ENCODE measurements at places on chromosomes 11 and 22.
A peak's percentile ranks its signal among the peaks of the same experiment; 100 is the strongest.

- DNase-seq, result peak; percentile 19
Measured at GRCh38 chr22:20080776-20081654, 974 bp downstream of the DGCR8 start.

DNA sequence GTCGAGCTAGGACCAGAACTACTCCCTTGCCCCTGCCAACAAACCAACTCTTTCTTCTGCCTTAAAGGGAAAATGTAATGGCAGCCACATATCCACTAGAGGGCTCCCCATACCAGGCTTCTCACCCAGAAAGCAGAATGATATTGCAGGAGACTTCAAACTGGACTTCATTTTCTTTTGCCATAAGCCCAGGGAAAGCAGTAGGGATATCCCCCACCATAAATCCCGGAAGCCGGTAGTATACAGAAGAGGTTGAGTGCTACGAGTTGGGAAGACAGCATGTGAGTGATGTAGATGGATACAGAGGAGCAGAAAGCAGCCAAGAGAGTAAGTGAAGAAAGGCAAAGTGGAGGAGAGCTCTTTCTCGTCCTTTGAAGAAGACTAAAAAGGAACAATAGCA is 12.1 kb downstream of the PLAAT5 start:
- DNase-seq, result peak; percentile 67

DNA sequence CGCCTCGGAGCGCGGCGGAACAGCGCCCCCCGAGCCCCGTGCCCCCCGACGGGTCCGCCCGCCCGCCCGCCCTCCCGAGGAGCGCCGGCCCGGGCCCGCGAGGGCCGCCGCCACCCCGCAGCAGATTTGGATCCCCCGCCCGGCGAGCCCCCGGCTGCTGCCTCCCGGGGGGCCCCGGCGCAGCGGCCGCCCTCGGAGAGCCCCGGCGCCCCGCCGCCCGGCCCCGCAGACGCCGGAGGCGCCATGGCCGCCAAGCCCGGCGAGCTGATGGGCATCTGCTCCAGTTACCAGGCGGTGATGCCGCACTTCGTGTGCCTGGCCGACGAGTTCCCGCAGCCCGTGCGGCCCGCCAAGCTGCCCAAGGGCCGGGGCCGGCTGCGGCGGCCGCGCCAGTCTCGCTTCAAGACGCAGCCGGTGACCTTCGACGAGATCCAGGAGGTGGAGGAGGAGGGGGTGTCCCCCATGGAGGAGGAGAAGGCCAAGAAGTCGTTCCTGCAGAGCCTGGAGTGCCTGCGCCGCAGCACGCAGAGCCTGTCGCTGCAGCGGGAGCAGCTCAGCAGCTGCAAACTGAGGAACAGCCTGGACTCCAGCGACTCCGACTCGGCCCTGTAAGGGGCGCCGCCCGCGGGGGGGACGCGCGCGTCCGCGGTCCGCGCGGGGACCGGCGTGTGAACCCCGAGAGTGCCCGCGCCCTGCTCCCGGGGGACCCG is 380 bp downstream of the C11orf96 start:
- no peak for DNase-seq

- no peak for DNase-seq
Measured at GRCh38 chr11:44571871-44572270, 6.4 kb downstream of the CD82 start.

GRCh38 chr11:67085617-67086016 is 29.0 kb downstream of the RHOD start:
- no peak for DNase-seq

- DNase-seq, result no peak
Measured at GRCh38 chr11:28966951-28967350, 858.8 kb downstream of the METTL15 start.

GRCh38 chr22:32932176-32932575 is 126.0 kb downstream of the SYN3 start:
- DNase-seq, result no peak

Data from CD4-positive, alpha-beta T cell treated with Interleukin-17A for 4 hours (primary cell).